ENCODE measurements at places on chromosomes 5 and 9.

DNA sequence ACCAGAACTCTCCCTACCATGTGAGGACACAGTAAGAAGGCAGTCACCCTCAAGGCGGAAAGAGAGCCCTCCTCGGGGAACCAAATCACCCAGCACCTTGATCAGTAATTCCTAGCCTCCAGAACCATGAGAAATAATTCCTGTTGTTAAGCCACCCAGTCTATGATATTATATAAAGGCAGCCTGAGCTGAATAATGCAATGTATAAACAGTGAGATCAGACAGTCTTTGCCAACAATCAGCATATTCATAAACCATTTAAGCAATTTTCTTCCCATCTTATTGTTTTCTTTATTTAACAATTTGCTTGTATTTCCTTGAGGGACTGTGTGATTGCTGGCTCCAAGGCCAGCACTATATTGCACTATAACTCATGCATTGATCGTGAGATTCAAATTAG lies 144.4 kb upstream of the DAPK1 start:
- DNase-seq = no peak

- DNase-seq = no peak
Observed at GRCh38 chr5:76982450-76982849, 29.6 kb downstream of the CRHBP start.

- DNase-seq = no peak
Observed at GRCh38 chr5:40665635-40666298, 13.9 kb upstream of the PTGER4 start.

GRCh38 chr5:178831049-178831448 lies 28.7 kb upstream of the ZNF354B start:
- no peak for DNase-seq

DNA sequence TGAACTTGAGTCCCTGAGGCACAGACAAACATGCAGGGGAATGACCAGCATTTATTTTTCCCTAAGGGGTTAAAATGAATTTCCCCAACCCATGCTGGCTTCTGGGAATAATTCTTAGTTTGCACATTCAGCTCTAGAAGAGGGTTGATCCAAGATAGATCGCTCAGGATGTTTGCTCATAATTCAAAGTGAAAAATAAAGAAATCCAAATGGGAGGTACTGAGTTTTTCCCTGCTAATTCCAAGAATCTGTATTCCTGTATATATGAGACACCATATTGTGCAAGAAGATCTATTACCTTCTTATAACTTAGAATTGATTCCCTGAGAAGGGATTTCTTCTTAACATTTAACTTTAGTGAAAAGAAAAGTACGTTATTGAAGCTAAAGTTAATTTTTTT lies 96.2 kb downstream of the VCAN start:
- DNase-seq = no peak

GRCh38 chr5:57836331-57836730 lies 353.7 kb upstream of the ACTBL2 start:
- no peak for DNase-seq

DNA sequence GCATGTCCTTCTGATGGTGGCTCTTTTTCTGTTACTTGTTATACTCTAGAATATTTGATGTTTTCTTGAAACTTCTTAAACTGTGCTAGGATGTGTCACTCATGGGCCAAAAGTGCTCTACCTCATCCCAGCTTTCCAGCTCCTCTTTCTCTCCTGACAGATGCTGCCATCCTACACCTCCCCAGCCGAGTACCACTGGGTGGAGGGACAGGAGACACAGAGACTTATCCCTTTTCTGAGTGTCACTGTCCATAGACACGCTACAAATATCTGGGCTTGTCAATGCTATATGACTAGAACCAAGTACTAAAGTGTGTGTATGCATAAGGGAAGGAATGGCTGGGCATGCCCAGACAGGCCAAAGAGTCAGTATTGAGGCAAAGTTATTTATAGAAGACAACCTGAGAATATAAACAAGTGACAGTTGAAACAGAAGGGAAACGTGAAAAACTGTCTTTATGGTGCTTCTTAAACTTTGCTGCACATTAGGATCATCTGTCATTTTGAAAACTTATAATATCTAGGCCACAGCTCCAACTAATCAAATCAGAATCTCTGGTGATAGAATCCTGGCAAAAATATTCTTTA lies 188.0 kb downstream of the CARTPT start:
- peak; percentile 25 for DNase-seq

- no peak for DNase-seq
Observed at GRCh38 chr9:33092634-33093033, 16.2 kb upstream of the SMU1 start.

- DNase-seq = no peak
Observed at GRCh38 chr5:60811105-60811504, 33.0 kb downstream of the ELOVL7 start.

GRCh38 chr9:72441848-72442607 lies 77.0 kb upstream of the ZFAND5 start:
- DNase-seq = no peak

All from NCI-H1436 (cell line).